ENCODE measurements at places on chromosomes 4 and X.

DNA sequence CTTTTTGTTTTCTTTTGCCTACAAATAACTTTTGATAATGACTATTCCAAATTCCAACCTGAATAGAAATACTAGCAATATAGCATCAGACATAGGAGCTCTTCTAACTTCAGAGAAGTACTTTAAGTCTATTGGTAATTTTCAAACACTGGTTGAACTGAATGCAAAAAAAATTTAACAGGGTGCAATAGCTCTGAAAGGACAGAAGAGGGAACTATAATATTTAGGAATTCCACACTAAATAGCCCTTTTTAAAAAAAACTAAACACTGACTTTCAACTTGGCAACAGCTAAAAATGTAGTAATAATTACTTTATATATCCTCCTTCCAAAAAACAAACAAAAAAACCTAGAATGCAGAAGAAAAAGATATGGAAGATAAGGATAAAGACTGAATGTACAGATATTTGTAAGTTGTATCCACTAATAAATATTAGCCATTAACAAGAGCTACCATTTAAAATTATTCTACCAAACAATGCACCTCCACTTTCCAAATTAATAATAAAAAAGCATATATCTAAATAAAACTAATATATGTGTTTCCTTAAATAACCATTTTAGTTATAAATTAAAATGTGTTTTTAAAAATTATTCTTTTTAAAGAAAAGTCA is 81.4 kb downstream of the FBXW7 start:
- DNase-seq = peak; percentile 29

DNA sequence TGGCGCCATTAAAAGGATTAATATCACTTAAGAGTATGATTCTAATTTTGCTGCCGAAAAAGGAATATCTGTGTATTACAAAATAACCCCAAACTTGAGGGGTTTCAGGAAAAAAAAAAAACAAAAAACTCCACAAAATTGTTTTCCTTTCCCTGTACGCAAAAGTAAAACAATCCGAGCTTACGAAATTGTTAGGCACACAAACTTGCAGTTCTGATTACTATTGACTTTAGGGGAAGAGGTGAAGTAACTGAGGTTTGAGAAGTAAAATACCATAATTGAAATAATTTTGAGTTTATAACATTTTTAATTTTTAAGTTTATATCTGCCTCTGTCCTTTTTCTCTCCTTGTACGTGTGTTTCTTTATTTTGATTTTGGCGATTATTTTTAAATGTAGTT is 64.8 kb downstream of the USP9X start:
- DNase-seq = no peak

GRCh38 chrX:42944381-42944998 is 166.5 kb upstream of the PPP1R2C start:
- no peak for DNase-seq

DNA sequence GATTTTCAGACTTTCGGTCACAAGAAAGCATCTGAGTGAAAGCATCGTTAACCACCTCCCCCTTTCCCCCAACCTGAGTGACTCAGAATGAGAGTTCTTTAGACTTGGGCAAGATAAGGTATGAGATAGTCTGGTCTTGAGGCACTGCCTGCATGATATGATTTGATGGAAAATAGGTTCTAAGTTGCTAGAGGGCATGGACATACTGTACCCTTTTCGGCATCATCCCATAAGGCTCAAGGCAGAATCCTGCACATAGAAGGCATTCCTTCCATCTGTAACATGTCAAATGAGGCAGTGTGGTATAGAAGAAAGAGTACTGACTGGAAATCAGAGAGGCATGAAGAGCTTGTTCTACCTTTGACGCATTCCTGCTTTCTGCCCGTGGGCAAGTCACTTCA is 16.8 kb upstream of the AMOT start:
- no peak for DNase-seq

- no peak for DNase-seq
Observed at GRCh38 chr4:167290678-167291077, 56.4 kb upstream of the SPOCK3 start.

GRCh38 chr4:152189451-152190179 is 346.3 kb downstream of the FBXW7 start:
- peak; percentile 9 for DNase-seq

- no peak for DNase-seq
Observed at GRCh38 chr4:6267573-6267972, 2.1 kb upstream of the WFS1 start.

DNA sequence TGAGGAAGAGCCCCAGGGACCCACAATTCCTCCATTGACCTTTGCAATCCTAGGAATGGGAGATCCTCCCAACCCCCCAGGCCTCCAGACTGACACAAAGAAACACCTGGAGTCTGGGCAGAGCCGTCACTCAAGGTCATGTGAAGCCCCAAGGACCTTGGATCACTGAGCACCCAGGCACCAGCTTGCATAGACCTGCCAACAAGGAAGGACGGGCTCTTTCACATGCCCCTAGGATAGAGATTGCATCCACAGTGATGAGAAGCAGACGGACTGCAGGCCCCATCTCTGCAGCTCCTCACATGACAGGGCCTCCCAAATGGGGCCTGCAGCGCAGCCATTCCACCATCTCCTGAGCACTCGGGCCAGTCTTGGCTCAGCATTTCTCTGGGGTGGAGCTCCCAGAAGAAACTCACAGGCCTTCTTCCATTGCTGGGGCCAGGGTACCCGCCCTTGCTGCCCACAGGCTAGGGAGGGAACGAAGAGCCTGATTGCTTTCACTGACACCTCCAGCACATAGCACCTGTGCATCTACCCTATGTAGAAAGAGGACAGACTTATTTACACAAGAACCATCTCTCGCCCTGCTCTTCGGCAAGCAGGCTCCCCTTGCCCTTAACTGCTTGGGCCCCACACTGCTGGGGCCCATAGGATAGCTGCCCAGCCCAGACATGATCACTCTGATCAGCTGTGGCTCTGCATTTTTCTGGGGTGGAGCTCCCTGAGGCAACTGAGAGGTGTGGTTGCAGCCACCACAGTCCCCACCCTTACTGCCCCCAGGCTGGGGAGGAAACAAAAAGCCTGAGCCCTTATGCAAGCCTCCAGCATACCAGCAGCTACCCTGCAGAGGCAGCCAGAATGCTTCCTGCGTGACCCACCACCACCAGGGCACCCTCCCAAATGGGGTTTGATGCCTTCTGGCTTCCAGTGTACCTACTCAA is 185.7 kb upstream of the ZCCHC13 start:
- no peak for DNase-seq

DNA sequence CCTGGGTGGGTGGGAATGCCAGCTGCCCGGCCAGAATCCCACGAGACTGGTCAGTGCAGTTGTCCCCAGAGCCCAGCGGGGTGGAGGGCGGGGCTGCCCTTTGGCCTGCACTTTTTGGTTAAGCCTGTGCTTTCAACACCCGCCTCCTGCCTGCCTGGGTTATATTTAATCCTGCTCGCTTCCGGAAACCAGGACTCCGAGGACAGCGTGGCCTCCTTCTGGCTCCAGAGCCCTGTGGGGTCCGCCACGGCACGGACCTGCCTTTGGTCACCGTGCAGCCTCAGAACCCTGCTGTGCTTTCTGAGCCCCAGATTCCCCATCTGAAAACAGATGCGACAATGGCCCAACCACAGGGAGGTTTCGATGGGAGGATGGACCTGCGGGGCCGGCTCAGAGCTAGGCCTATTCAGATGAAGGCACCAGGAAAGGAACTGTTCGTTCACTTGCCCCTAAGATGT is 29.4 kb upstream of the KIAA0232 start:
- no peak for DNase-seq

DNA sequence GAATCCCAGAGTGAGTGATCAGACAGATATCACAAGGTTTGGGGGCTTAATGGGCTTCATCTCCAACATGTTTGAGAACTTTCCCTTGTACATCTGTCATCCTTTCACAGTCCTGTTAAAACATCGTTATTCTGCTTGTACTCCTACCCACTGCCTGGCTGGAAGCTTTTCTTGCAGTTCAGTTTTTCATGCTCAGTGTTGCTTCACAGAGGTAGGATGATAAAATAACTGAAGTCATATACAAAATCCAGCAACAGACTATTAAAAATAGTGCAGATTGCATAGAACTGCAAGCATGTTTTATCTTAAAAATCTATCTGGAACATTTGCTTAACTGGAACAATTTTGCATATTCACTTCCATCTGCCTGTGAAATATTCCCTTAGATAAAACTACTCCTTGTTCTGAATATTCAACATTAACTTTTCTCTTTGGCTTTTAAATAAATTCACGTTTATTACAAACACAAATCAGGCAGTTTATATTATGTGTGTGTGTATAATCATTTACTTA is 579.6 kb upstream of the IGFBP7 start:
- no peak for DNase-seq
